ENCODE measurements at places on chromosomes 11 and 22.

DNA sequence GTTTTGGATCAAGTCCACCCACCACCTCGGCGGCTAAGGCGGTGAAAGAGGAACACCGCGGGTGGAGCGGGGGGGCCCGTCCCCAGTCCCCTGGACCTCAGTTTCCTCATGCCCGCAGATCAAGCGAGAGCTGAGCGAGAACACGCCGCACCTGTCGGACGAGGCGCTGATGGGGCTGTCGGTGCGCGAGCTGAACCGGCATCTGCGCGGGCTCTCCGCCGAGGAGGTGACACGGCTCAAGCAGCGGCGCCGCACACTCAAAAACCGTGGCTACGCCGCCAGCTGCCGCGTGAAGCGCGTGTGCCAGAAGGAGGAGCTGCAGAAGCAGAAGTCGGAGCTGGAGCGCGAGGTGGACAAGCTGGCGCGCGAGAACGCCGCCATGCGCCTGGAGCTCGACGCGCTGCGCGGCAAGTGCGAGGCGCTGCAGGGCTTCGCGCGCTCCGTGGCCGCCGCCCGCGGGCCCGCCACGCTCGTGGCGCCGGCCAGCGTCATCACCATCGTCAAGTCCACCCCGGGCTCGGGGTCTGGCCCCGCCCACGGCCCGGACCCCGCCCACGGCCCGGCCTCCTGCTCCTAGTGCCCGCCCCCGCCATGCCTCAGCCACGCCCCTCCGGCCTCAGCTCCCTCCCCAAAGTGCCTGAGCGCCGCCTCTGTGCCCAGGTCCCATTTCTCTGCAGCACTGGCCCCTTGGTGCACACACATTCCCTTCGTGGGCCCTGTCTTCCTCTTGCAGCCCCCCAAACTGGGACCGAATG, 12.7 kb downstream of the MAFF start:
- DNase-seq = peak; percentile 45

GRCh38 chr11:65496304-65497140, 2.3 kb upstream of the MALAT1 start:
- DNase-seq = no peak

DNA sequence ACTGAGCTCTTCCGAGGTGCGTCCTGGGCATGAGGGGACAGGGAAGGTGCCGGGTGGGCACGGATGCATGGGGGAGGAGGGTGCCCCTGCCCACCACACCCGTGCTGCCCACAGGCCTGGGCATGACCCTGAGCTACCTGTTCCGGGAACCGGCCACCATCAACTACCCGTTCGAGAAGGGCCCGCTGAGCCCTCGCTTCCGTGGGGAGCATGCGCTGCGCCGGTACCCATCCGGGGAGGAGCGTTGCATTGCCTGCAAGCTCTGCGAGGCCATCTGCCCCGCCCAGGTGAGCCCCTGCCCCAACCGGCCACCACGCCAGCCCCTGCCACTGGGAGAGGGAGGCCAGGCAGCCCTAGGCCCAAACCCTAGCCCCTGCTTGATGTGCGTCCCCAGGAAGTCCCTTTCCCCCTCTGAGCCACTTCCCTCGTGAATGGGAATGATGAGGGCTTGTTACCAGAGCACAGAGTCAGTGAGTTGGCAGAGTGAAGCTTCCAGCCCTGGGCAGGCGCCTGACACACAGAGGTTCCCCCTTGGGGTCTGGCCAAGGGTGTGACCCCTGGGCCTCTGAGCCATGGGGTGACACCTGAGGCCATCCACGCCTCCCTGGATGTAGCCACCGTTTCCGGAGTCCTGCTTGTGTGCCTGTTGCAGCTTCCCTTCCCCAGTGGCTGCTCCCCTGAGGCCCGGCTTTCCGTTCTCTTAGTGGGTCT, 2.7 kb downstream of the NDUFS8 start:
- no peak for DNase-seq

- no peak for DNase-seq
Measured at GRCh38 chr11:134607963-134608750, 196.1 kb upstream of the B3GAT1 start.

GRCh38 chr22:48844056-48844675, 983.5 kb downstream of the BRD1 start:
- no peak for DNase-seq
